HL-60 (cell line): ENCODE measurements at places on chromosomes 12 and 14.

- DNase-seq, result no peak
Measured at GRCh38 chr12:65505386-65506121, 227.1 kb downstream of the MSRB3 start.

GRCh38 chr12:116577154-116577561 lies 18.0 kb downstream of the MAP1LC3B2 start:
- DNase-seq, result no peak

GRCh38 chr12:96347130-96347699 lies 53.0 kb downstream of the CDK17 start:
- peak; percentile 7 for DNase-seq

- DNase-seq, result no peak
Measured at GRCh38 chr12:98465505-98465904, 49.9 kb upstream of the TMPO start.

DNA sequence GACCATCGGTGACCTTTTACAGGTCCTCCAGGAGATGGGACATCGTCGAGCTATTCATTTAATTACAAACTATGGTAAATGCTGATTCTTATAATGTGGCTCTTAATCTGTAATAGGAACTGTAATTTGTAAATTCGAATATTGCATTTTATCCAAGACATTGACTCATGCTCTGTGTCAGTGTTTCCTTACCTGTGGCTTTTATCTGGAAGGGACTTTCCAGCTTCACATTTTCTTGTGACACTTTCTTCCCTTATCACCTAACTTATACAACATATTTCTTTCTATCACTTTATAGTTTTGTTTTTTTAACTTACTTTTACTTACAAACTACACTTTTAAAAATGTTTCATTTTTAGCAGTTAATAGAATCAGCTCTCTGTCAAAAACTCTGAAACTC lies 14.8 kb downstream of the IRAK3 start:
- no peak for DNase-seq

- DNase-seq, result peak; percentile 7
Measured at GRCh38 chr14:59919570-59920377, at the start of gene LRRC9. TSS of gene LRRC9 (plus strand) at chr14:59920144.

DNA sequence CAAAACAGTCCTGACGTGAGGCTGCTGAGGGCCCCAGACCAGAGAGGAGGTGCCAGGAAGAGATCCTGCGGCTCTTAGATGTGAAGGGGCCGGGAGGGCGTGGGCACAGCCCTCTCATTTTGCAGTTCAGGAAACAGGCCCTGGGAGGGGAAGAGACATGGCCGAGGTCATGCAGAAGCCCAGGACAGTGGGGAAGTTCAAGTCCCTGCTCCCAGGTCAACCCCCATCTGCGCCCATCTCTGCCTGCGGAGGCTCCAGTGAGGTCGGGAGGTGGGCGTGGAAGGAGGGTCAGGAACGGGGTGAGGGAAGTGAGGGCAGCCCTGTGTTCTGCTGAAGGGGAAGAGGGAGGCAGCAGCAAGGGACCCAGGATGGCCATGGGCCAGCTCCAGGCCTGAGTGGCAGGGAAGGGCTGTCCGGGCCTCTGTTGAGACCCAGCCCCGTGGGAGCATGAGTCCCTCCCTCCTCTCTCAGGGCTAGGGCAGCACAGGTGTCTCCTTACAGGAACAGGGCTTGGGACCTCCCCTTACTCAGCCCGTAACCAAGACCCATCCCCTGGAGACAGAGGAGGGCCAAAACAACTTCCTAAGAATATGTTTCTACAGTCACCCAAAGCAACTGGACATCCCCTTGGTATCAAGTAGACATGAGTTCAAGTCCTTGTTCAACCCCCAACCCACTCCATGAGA lies 90.8 kb downstream of the LGMN start:
- peak; percentile 59 for DNase-seq

GRCh38 chr14:21913759-21914158 lies 240.1 kb upstream of the OR4E1 start:
- peak; percentile 62 for DNase-seq
